ENCODE measurements at places on chromosomes 16 and 17.

- no peak for DNase-seq
Observed at GRCh38 chr16:79434092-79434491, 166.4 kb downstream of the MAF start.

DNA sequence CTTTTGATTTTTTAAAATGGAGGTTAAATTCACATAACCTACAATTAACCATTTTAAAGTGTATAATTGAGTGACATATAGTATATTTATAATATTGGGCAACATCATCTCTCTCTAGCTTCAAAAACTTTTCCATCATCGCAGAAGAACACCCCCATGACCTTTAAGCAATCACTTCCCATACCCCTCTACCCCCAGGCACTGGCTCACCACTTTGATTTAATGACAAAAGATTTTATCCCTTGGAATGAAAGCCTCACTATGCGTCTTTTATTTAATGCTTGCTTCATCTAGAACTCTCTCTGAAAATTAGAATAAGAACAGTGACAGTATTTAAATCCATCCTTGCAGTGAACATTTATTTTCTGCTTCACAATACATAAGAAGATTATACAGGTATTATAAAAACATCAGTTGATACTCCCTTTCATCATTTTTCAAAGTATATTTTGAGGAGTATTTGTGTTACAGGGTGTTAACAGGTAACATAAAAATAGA lies 3.2 kb upstream of the KRTAP1-3 start:
- no peak for DNase-seq

DNA sequence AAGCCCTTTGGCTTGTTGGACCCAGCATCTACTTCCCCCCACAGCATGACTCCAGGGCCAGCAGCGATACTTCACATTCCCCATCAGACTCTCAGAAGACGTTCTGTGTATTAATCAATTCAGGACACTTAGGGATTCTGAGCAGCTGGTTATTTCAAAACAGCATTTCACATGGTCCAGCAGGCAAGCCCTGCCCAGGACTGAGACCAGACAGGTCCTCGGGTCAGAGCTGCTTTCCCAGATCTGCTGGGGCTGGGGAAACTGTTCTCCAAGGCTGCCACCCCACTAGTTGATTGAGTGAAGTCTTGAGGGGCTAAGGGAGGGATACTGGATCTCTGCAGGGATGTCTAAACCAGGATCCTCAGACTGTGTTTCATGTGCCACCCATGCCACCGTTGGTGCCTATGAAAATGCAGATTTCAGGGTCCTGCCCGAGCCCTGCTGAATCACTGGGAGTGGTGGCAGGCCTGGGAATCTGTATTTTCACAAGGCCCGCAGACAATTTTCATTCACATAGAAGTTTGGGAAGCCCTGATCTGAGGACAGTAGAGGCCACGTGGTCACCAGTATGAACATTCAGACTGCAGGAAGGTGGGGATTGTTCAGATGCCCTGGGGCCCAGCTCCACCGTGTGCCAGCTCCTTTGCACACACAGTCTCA lies 40.6 kb upstream of the CDH5 start:
- no peak for DNase-seq

GRCh38 chr17:732902-733720 lies 715 bp downstream of the TLCD3A start:
- no peak for DNase-seq

DNA sequence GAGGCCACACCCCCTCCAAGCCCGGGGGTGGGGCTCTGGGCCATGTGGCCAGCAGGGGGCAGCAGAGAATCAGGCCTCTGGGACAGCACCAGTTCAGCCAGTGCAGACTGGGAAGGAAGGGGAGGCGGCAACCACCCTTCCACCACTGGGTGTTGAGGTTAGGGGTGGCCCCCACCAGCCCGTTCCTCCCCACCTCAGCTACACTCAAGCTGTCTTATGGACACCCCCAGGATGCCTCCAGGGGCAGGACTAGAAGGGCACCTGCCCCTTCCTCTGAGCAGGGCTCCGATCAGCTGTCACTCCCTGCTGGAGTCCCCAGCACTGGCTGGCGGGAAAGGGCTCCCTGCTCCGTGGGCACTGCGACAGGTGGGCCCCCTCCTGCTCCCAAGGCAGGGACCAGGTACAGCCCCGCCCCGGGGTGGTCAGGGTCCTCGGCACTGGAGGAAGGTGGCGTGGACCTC lies 21.8 kb downstream of the KATNB1 start:
- DNase-seq, result peak; percentile 91

All from hematopoietic multipotent progenitor cell treated with erythropoietin and hydrocortisone succinate and interleukin-3 and kit ligand, for 17 days (in vitro differentiated cells).